ENCODE measurements at places on chromosomes 2 and 18. TPM values are rescaled to one million over a fixed set of nuclear protein-coding genes. Genes with fewer than 3 reads are reported as not detected.

Gene DYSF
- total RNA-seq: 45.8 TPM

DNA sequence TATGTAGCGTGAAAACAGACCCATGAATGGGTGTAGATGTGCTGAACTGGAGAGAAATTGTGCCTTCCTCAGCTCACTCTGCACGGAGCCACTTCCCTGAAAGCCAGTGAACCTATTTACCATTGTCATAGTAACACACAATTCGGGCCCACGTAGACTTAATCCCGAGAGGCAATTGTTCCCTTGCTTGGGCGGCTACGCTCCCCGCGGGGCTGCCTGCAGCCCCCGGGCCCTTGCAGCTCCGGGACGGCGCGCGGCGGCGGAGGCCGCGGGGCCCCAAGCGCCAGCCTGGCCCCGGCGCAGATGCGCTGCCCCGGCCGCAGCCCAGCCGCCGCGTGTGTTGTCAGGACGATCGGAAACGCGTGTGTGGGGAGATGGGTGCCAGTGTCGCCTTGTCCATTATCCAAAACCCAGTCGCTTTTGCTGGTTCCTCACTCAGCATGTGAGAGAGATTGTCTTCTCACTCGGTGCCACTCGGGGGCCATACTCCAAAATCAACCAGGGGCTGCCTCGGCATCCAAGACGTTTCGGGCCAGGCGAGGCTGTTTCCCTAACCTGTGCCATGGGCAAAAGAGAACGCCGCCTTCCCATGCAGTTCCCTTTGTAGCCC, 17.9 kb upstream of the LRRTM1 start:
- no peak for DNase-seq

GRCh38 chr2:33287507-33288005, 188.9 kb upstream of the RASGRP3 start:
- no peak for DNase-seq

DNA sequence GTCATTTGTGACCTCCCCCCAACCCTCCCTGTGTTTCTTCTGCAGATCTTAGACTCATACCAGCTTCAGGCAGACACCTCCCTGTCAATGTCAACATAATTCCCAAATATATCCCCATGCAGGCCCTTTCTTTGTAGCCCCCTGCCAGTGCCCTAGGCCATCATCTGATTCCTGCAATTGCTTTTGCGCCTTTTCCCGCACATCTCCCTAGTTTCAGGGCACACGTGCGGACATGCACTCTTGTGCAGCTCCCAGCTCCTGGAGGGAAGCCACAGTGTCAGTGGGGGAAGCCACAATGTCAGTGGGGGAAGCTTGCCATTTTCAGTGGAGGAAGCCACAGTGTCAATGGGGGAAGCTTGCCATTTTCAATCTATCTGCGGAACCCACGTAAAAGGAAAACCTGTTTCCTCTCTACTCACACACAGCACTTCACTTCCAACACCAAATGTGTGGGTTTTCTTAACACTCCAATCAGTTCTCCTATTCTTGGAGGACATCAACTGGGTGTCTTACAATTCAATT, 256.4 kb downstream of the ACKR3 start:
- no peak for DNase-seq

Gene SS18
- 31.6 TPM for total RNA-seq

DNA sequence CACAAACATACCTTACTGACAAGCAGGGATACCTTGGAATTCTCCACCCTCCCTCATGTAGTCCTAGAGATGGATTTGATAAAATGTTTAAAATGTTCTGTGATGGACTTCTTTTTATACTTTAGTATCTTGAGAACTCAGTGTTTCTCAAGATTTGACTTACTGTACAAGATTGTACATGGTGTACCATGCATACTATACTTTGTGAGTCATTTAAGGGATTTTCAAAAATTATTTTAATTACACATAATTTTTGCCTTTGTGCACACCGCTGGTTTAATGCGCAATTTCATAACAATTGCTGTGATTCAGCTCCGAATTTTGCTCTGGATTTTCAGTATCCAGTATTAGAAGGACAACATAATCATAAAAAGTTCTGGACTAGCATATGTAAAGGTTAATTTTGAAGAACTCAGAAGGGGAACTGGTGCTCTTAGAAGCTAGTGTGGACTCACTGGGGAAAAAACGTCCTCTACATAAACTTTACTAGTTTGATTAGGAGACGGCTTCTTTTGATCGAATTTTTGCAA, 78.6 kb upstream of the ACSL3 start:
- DNase-seq: no peak

GRCh38 chr18:39951142-39951720, 2003.8 kb upstream of the PIK3C3 start:
- no peak for DNase-seq

Gene GCA
- 18.4 TPM for total RNA-seq

DNA sequence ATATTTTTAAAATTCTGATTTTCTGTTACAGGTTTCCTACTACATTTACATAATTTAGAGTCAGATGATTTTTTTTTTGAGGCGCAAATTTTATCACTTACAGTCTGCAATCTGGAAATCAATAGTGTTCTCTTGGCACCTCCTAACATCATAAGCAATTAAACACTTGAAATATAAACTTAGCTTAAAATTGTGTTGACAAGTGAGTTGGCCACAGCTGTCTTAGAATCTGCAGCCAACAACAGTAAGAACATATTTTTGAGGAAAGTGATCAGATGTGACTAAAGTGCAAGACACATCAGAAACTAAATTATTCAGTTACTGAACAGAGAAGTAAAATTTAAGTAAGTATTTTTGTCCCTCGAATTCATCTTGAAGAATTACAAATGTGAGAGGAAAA, 726.7 kb upstream of the LRATD1 start:
- DNase-seq: no peak

DNA sequence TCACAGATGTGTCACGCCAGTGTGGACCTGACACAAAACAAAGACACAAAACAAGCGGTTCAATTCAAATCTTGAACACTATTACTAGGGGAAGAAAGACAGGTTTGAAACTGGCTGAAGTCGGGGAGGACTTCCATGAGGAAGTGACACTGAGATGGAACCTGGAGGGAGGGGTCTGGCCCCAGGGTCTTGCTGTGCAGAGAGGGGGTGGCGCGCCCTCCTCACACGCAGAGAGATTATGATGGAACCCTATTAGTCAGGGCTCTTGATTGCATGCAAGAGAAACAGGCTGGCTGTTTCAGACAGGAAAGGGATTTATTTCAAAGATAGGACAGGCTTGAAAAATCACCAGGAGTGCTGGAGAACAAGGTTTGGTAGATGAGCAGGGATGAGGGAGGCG, 363.6 kb upstream of the HS6ST1 start:
- DNase-seq: no peak

Gene TUBA3E
- 6.0 TPM for total RNA-seq

DNA sequence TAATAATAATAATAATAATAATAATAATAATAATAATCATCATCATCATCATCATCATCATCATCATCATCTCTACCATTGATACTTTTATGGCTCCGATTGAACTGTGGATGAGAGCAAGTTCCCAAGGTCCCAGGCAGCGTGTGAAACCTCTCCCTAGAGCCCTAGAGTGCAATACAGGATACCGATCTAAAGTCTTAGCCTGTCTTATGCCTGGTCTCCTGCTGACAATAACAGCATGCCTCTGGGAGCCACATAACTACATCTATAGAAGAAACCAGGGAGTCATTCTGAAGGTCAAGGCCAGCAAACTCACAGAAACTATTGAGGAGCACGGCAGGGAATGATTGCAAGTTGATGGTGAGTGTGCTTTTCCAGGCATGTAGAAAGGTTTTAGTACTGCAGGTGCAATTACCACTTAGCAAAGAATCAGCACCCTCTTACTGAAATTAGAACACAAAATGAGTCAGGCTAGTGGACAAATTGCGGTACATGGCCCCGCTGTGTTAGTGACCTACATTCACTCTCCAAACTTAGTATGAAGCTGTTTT, 457.2 kb upstream of the CDH20 start:
- no peak for DNase-seq

- no peak for DNase-seq
Measured at GRCh38 chr2:166862468-166863132, 25.7 kb upstream of the XIRP2 start.

DNA sequence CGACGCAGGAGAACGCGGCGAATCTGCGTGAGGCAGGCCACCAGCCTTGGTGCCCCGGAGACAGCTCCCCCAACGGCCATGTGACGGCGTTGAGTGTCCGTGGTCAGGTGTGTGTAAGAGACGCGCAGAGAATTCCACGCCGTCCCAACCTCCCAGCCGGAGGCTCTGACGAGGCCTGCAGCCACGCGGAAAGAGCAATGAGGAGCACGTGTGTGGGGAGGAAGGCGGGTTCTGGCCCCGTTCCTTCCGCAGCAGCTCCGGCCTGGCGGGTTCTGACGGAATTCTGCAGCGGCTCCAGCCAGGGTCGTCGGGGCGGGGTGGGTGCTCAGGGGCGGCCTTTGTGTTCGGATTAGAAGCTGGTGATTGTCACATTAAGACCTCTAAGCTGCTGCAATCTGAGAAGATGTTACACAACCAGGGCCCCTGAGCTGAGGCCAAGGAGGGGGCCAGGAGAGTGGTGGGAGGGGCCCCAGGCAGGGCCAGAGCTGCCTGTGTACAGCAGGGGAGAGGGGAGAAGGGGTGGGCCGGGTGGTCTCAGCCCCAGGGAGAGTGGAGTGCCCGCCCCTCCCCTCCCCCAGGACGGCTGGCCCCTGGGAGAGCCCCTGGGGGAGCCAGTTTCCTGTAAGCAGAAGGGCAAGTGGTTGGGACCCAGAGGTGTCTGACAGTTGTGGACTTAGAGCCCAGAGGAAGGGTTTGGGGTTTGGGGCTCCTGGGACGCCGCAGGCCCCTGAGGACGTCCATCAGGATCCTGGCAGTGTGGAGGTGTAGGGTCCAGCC, 5.1 kb upstream of the GAL3ST2 start:
- DNase-seq: peak; percentile 55

DNA sequence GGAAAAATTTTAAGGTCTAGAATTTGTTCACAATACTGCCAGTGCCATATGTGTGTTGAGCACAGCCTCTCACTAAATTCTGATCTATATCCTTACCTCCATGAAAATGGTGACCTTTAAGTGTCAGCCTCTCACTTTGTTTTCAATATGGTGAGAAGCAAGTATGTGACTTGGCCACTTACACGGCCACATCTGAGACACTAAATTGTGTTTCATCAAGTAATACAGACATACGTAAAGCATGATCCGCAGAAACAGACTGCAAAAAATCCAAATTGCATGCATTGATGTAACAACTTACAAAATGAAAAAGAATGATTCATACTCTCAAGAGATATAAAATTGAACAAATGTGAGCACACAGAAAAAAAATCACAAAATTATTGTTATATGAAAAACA, 55.2 kb upstream of the UGP2 start:
- no peak for DNase-seq

Gene PFN4
- 1.1 TPM for total RNA-seq

GRCh38 chr2:135512099-135512498, 18.9 kb downstream of the ZRANB3 start:
- DNase-seq: no peak

- DNase-seq: no peak
Measured at GRCh38 chr2:203934041-203934492, 2.5 kb upstream of the ICOS start.

GRCh38 chr2:165645930-165646831, 147.9 kb downstream of the GALNT3 start:
- DNase-seq: no peak

Gene CCDC150
- 1.5 TPM for total RNA-seq

GRCh38 chr18:76495006-76495370, at the start of gene ZNF516:
Gene ZNF516 (minus strand): TSS chr18:76495242. CDS start chr18:76443054, 52,188 bp downstream.
- peak; percentile 59 for DNase-seq

GRCh38 chr18:3605954-3606443, 156.0 kb downstream of the TGIF1 start:
- no peak for DNase-seq

- no peak for DNase-seq
Measured at GRCh38 chr2:62408241-62408677, 97.7 kb downstream of the TMEM17 start.

Gene MOGAT1
- total RNA-seq: 0.47 TPM

DNA sequence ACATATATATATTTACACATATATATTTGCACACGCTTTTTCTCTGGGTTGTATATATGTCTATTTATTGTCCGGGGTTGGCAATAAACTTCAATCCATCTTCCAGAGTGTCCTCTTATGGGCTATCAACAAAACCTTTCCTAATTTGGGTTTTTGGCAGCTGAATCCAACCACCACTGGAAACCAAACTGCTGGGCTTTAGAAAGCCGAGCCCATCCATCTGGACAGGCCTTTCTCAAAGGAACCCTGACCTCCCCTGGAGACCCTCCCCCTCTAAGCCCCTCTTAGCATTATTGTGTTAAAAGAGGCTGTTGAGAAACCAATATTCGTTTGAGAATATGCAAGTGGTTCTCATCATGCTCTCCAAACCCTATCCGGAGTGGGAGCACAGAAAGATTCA, 153.6 kb downstream of the NRP2 start:
- no peak for DNase-seq

GRCh38 chr2:227908266-227909054, 37.0 kb downstream of the DAW1 start:
- DNase-seq: no peak

- no peak for DNase-seq
Measured at GRCh38 chr2:214604861-214605260, 194.0 kb downstream of the VWC2L start.

Gene SCTR
- not detected for total RNA-seq

Gene SERPINB10
- total RNA-seq: not detected

GRCh38 chr18:9055185-9055584, 47.3 kb upstream of the NDUFV2 start:
- DNase-seq: no peak

DNA sequence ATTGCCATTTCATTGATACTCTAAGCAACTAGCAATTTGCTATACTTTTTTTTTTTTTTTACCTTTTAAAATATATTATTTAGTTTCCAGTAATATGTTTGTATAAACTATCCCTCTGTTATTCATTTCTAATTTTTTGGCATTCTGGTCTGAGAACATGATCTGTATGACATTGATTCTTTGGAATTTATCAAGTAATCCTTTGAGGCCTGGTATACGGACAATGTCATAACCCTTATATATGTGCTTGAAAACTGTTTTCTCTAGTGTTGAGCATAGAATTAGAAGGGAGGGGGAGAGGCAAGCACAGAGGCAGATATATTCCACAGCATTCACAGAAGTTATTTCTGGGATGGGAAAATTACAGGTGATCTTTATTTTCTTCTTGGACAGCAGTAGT, 48.2 kb upstream of the POLE4 start:
- no peak for DNase-seq

Gene FRZB
- total RNA-seq: 2.4 TPM

GRCh38 chr2:231197706-231198290, 633 bp upstream of the ARMC9 start:
- no peak for DNase-seq

DNA sequence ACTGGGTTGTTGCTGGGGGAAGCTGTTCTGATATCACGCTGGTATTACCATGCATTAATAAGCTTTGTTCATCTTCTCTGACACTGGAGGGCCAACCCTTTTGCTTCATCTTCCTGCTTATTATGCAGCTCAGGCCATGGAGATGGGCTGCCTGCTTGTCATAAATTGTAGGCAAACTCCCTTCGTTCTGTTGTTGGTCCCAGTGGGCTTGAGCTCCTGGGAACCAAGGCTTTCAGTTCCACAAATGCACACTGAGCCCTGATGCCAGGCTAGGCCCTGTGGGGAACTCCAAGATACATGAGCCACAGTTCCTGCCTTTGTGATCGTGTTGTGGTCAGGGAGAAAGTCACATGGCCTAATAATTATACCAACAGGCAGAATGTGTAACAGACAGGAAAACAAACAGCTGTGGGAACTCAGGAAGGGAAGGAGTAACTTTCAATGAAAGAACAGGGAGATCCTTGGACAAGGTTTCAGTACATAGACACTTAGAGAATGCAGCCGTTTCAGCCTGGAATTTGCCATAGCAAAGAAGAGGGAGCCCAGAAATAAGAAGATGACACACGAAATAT, 49.0 kb upstream of the BCL2L11 start:
- no peak for DNase-seq
